ENCODE measurements at places on chromosomes 2 and 18.

GRCh38 chr2:36411962-36412444, 56.4 kb downstream of the CRIM1 start:
- no peak for DNase-seq

GRCh38 chr2:230986520-230987136, 9.3 kb upstream of the SPATA3 start:
- DNase-seq = no peak

DNA sequence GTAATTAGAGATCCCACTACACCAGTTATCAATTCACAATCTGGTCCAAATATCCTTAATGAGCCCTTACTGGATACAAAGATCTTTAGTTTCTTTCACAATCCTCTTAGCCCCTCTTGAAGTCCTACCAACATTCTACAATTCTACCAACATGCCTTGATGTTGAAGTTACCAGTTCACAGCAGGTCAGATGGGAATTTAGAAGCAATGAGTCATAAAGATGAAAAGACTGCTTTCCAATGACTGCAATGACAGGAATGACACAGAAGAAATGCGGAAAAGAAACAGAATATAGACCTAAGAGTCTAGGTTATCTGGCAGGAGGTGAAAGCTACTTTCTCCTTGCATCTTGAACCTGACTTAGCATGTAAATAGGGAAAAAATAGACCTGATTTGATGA, 24.5 kb downstream of the RTTN start:
- DNase-seq = no peak

GRCh38 chr18:48208432-48209140, 200.6 kb downstream of the ZBTB7C start:
- no peak for DNase-seq

- no peak for DNase-seq
Measured at GRCh38 chr2:85854166-85854509, 34.7 kb downstream of the ST3GAL5 start.

Data from T follicular helper cell (primary cell).